DMS153 (cell line): ENCODE measurements at places on chromosomes 1 and 21.

DNA sequence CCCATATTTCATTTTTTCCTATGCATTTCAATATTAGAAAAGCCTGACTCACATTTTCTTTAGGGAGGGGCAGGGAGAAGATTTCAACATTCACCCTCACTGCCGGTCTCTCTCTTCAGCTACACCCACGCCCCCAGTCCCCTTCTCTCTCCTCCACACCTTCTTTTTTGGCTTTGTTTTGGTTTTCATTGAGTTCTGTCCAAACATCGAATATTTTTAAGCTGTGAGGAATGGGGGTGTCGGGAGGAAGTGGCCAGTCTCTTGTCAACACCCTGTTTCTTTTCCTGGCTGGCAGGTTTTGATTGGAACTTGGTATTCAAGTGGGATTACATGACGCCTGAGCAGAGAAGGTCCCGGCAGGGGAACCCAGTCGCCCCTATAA lies 177.3 kb downstream of the PGBD5 start:
- DNase-seq, result no peak

- no peak for DNase-seq
Measured at GRCh38 chr1:13663969-13664368, 36.0 kb upstream of the PRDM2 start.

GRCh38 chr21:42200906-42201614 lies 17.9 kb upstream of the ABCG1 start:
- peak; percentile 16 for DNase-seq

DNA sequence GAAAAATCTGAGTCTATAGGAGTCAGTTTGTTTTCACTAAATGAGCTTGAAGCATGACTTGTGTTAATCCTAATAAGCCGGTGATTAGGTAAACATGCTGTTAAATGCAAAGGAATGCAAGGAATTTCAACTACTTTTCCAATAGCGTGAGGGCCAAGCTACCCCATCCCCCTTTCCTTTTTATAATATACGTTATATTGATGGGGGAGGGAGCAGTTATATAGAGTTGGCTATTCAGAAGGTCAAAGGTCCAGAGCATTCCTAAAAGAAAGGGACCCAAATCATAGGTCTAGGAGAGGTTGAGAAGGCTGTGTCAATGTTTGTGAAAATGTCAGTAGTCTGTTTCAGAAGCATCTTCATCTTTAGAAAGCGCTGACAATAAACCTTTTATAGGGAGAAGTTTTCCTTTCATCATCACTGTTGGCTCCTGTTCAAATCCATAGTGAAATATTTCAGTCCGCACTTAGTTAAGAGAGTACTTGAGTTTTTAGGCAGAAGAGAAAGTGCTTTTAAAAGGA lies 3.8 kb downstream of the CCN1 start:
- DNase-seq, result no peak

DNA sequence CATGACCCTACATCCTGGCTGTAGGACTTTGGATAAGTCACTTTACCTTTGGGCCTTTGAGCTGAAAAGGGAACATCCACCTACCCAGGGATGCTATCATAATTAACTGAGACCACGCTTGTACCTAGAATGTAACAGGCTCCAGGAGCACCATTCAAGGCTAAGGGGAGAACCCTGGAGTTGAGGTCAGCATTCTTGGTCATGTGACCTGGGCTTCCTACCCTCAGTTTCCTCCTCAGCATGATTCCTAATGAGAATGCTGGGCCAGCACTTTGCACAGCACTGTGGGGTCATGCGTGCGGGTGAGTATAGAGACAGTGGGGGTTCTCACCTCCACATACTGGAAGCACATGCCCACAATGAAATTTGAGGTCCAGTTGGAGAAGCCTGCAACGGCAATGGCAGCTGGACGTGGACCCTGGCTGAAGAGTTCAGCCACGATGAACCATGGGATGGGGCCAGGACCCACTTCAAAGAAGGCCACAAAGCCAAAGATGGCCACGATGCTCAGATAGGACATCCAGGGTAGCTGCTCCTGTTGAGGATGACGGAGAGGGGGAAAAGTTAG lies 31.3 kb downstream of the SLC2A1 start:
- DNase-seq, result no peak

- no peak for DNase-seq
Measured at GRCh38 chr1:220370041-220370700, 97.9 kb upstream of the RAB3GAP2 start.

DNA sequence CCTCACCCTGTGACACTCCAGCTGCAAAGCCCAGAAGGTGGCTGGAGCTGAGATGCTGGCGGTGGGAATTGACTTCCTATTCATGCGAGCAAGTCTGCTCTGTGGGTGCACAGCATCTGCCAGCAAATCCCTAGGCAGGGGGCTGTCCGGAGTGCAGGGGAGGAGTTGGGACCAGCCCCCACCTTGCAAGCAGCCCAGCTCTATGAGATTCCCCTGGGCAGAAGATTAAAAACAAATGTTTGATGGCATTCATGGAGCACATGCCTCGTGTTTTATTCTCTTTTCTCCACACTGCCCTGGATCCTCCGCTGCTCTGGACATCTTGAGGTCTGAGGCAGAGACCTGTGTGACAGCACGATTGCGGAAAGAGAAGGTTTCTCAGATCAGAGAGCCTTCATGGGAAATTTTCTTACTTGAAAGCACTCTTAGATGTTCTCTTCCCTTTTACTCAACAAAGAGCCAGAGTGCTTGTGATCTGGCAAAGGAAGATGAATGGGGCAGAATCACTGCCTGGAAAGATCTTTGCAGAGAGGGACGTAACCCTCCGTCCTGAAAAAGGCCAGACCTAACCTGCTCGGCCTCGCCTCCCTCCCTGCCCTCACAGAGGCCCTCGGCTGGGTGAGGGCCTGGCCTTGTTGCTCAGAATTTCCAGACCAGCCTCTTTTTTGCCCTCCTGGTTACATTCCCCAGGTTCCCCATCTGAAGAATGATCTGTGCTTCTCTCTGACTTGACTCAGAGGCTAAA lies 597.1 kb downstream of the KIF26B start:
- no peak for DNase-seq

DNA sequence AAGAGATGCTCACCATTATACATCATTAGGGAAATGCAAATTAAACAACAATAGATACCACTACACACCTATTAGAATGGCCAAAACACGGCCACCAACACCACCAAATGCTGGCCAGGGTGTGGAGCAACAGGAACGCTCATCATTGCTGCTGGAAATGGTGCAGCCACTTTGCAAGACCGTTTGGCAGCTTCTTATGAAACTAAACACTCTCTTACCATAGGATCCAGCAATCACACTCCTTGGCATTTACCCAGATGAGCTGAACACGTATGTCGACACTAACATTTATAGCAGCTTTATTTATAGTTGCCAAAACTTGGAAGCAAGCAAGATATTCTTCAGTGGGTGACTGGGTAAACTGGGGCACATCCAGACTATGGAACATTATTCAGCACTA lies 28.9 kb upstream of the ADARB1 start:
- no peak for DNase-seq

GRCh38 chr1:3868464-3869006 lies 11.3 kb downstream of the DFFB start:
- DNase-seq, result no peak

- DNase-seq, result no peak
Measured at GRCh38 chr21:40858517-40858916, 11.6 kb upstream of the DSCAM start.

GRCh38 chr21:29418813-29419212 lies 120.1 kb downstream of the BACH1 start:
- no peak for DNase-seq

DNA sequence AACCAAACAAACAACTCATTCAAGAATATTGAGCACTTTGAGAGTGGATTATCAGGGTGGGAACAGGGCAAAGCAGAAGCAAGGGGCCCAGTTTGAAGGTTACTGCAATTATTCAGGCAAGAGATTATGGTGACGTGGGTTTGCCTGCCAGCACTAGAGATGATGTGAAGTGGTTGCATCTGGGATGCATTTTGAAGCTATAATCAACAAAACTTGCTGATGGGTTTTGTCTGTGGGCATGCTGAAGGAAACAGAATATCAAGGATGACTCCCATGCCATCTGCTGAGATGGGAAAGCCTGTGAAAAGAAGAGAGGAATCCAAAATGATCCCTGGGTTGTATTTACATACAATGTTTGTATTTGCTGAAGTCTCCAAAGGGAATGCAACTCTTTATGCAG lies 224.3 kb upstream of the GREM2 start:
- no peak for DNase-seq

DNA sequence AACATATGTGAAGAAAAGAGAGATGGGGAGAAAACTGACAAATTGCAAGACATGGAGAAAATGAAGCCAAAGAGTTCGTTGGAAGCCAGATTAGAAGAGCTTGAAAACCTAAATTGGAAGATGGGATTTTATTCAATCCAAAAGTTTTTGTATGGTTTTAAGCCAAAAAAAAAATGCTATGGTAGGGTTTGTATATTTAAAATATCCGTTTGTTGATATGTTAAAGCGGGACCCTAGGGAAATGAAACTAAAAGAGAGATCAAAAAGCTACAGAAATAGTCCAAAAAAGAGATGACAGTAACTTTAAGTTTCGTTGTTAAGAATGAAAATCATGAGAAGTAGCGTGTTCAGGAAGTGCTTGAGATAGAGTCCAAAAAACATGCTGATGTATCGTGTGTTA lies 617.7 kb upstream of the ADGRL2 start:
- DNase-seq, result no peak

- DNase-seq, result no peak
Measured at GRCh38 chr1:170196490-170197236, 50.9 kb downstream of the NTMT2 start.

DNA sequence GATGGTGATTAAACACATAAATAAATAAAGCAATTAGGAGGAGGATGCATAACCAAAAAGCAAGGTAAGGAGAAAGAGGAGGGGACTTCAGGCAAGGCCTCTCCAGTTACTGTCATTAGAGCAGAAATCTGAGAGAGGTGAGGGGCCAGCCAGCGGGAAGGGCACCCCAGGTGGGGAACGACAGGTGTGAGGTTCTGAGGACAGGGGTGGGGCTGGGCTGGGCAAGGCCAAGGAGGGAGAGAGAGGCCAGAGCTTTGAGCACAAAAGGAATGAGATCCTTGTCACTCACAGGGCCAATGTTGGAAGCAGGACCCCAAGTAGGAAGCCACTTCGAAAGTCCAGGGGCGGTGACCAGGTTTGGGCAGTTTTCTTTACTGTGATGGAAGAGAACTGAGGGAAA lies 182.2 kb upstream of the RAB4A start:
- no peak for DNase-seq

DNA sequence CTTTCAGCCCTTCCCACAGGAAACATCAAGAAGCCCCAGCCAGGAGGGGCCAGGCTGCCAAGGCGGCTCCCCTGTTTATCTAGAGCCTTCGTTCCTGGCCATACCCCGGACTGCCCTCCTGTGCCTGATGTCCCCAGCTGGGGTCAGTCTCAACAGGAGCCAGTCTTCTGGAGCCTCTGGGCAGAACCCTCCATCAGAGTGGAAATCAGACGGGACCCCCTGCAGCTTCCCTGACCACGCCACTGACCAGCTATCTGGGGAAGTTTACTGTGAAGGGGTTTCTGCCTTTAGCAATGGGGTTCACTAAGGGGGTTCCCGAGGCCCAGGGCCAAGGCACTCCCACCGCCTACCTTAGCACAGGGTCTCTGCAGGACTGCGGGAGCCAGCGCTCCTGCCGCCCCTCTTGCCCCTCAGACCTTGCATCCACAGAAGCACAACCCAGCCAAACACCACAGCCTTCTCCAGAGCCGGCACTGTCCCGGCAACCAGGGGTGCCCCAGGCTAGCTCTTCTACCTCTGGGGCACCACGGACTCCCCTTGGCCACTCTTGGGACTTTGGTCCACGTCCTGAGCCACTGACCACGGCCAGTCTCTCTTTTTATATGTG lies 3.5 kb upstream of the MTFR1L start:
- DNase-seq, result no peak

- no peak for DNase-seq
Measured at GRCh38 chr1:210456731-210457255, 128.1 kb downstream of the HHAT start.

DNA sequence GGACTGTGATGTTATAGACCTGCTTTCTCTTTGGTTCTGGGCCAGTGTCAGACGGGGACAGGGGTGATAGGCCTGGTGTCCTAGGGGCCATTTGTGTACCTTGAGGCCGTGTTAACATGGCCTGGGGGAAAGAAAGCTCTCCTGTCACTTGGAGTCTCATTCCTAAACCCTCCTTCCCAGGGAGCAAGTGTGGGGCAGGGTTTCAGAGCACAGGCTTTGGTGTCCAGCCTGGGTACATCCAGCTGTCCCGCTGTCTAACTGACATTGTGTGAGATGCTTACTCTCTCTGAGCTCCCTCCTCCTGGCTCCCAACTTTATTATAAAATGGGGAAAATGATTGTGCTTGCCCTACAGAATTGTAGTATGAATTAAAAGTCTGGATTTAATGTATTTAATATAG lies 32.6 kb upstream of the EPHA8 start:
- DNase-seq, result no peak

DNA sequence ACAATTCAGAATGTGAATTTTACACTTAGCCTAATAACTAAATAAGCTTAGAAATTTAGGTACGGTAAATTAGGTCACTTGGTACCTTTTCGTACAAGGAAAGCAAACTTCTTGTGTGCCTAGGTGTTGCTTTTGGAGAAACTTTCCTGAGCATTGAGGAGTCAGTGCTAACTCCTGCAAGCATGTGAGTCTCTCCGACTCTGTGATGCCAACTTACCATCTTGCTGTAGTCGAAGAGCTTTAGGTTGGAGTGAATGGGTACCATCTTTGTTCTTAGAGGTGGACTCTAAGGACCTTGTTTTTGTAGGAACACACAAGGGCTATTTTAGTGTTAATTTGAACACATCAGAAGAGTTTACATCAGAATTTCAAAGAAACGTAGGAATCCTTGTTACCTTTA lies 688.9 kb downstream of the USP25 start:
- no peak for DNase-seq

- no peak for DNase-seq
Measured at GRCh38 chr1:33970148-33970825, 106.4 kb downstream of the HMGB4 start.

GRCh38 chr1:15153842-15154479 lies 414 bp downstream of the TMEM51 start:
- peak; percentile 28 for DNase-seq

DNA sequence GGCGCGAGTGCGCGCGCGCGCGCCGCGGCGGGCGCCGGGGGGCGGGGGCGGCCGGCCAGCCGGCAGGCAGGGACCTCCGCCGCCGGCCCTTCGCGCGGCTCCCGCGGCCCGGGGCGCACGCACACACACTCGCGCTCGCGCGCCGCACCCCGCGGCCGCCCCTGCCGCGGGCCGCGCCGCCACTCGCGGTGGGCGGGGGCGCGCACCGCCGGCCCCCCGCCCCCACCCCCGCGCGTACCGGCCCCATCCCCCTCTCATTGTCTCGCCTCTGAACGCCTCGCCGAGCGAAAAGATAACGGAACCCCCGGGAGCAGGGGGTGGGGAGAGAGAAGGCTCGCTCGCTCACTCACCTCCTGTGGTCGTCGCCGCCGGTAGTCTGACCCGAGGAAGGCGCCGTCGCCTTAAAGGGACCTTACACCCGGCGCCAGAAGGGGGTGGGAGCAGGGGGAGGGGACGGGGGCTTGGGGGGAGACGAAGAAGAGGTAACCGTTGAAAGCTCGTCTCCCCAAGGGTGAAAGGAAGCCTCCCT lies 428 bp downstream of the POGZ start:
- peak; percentile 58 for DNase-seq
